ENCODE measurements at places on chromosomes 16 and 17.

- no peak for DNase-seq
Observed at GRCh38 chr16:30559690-30560089, 1.5 kb upstream of the ZNF764 start.

- DNase-seq = no peak
Observed at GRCh38 chr16:15874745-15875314, 13.6 kb downstream of the CEP20 start.

DNA sequence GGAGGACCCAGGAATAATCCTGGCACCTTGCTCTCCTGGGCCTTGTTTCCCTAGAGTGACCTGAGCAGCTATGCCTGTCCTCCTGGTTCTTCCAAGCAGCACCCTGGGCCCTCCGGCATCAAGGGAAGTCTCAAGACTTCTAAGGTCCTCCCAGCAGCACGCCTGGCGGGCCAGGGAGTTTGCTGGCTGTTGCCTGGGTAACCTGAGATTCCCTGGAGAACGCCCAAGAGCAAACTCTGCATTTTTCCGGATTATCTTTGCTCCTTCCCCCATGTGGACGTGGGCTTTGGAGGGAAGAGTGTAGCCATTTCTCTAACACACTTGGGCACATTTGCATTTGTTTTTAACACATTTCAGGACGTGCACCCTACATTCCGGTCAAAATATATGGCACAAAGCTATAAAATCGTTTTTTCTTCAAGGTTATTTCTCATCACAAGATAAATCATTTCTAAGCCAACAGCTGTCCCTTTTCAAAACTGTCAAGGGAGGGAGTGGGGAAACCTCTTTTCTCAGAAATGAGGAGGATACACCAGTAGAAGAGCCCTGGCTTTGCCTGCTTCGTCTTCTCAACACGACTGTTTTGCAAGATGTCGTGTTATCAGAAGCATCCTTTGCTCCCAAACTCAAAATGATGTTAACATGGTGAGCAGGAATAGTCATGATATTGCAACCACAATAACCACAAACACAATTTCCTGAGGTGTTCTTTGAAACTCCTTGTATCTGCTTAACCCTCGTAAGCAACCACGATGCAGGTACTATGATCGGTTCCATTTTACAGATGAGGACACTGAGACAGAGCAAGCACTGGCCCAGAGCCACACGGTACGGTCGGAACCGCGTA lies 116.5 kb downstream of the ADCY9 start:
- DNase-seq = no peak

GRCh38 chr16:56783344-56783743 lies 53.4 kb downstream of the NUP93 start:
- no peak for DNase-seq

DNA sequence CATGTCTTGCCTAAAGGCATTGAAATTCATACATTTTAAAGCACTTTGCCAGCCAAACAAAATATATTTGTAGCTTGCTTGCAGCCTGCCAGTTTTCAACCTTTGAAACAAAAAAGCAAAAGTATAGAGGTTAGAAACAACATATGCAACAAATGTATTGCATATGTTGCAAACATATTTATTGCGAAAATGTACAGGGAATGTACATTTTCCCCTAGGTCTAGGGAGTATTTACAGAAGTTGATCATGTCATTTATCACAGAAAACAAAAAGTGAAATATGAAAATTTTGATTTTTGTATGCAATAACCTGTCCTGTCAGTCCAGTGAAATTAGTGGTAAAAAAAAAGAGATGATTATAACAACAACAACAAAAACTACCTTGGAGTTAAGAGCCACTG lies 171.5 kb downstream of the SPECC1 start:
- no peak for DNase-seq

- no peak for DNase-seq
Observed at GRCh38 chr17:7806587-7806986, 27.4 kb upstream of the KDM6B start.

DNA sequence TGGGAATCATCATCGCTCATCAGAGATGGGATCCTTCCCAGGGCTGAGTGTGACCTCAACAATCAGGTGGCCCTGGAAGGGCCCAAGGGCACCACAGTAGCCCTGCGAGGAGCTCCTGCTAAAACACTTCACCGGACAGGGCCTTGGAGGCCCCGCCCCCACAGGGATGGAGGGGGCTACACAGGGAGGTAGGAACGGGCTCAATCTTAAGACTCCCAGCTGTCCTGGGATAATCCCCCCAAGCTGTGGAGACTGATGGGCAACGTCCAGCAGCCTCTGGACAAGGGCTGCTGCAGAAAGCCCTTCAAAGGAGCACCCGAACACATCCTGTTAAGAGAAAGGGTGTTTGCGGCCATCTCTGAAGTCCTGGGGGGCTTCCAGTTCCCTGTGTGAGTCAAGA lies 60.4 kb downstream of the ZNF423 start:
- DNase-seq = no peak

DNA sequence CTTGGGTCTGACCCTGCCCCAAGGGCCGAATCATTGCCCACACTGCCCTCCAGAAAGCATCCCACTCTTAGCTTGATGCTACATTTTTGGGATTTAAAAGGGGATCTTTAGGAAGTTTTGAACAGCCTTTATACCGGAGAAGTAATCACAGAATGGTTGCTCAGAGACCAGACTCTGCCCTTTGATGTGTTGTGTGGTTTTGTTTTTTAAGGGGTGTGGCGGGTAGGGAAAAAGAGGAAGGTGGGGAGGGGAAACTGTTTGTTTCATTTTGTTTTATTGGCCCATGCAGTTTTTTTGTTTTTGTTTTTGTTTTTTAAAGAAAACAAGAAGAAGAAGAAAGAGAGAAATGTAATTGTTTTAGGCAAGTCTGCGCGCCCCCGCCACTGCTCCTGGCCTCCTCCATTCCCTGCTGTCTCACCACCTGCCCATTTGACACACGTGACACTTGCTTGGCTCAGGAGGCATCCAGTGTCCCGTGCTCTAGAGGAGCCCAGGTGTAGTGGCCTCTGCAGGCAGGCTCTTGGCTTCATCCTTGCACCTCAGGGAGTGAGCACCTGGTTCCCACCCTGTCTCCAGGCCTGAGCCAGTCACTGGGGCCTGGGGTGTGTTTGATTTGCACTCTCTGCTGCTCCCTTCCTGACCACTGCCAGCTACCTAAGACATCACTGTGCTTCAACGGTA lies 35.7 kb downstream of the GNAO1 start:
- DNase-seq = no peak

DNA sequence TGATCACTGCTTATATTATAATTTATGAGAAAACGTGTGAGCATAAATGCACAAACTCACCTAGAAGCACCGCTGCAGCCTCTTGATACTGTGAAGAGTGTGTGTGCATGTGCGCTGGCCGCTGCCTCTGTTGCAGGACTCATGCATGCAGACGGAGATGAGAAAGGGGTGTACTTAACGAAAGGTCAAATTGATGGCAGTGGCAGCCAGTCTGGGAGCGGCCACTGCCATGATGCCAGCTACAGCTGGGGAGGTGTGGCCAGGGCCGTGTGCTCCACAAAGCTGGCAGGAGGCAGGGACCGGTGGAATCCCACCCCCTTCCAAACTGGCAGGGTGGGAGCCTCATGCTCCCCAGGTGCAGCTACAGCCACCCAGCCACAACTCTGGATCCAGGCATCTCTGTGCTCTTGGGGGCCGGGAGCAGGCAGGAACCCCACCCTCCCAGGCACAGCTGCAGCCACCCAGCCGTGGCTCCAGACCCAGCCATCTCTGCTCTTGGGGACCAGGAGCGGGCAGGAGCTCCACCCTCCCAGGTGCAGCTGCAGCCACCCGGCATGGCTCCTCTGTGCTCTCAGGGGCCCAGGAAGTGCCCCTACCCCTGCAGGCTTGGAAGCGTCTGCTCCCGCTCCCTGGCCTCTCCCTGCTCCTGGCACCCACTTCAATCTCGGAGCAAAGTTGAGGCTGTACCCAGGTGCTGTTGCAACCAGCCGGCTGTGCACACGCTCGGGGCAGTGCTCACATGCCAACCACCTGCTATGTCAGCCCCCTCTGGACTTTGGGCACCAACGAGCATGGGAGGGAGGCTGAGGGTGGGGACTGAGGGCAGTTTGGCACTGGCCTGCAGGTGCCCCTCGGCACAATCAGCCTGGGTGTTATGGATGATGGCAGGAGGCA lies 77.5 kb upstream of the CHMP6 start:
- no peak for DNase-seq

- no peak for DNase-seq
Observed at GRCh38 chr17:49779156-49779738, 9.2 kb upstream of the KAT7 start.

DNA sequence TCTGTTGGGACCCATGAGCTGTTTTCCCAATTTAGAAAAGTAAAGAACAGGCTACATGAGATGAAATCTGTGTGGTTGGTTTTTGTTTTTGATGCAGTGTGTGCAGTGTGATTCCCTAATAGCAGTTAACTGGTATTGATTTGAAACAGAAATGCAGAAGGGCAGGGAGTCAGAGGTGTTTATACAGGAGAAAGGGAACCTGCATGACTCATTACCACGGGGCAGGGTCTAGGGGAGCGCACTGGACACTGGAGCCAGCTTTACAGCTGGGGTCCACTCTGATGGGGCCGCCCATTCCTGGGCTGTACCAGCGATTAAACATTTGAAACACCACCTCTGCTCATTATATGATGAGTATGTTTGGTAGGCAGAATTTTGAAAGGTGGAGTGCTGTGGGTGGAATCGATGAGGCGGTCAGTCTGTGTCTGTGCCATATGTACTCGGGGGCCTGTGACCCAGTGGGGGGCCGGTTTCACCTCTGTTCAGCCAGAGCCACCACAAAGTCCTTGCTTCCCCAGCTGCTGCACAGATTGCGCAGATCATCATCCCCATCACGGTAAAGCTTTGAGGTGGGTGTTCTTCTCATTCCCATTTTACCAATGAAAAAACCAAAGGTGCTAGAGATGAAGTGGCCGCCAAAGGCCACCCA lies 142.5 kb downstream of the CMIP start:
- DNase-seq = no peak

DNA sequence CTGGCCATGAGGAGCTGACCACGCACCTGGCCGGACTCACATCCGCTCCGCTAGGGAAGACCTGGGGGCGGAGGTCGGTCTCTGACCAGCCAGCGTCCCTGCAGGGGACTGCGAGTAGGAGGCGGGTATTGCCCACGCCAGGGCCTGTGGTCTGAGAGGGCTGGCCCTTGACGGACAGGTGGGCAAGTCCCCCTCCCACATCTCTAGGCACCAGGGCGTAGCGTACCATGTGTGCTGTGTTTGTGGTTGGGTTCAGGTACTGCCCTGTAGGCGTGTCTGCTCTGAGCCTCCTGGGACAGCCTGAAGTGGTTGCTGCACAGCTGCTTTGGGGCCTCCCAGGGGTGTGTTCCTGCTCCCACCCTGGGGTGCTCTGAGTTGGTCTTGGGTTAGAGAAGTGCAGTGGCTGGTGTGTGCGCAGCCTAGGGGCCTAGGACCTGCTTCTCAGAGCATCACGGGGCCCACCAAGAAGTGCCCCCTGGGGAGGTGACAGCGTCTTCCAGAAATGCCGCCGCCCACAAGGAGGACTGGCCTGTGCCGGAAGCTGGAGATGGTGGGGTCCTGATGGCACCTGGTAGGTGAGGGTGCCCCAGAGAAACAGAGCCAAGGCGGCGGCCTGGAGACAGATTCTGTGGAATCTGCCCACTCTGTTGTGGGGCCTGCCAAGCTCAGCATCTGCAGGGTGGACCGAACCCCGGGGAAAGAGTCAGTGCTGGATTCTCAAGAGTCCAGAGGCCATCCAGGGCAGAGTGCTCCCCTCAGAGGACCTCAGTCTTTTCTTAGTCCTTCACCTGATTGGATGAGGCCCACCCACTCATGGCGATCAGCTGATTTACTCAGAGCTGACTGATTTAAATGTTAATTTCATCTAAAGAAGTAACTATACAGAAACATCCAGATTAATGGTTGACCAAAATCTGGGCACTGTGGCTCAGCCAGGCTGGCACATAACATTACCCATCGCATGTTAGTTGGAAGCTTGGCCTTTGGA lies 48.3 kb downstream of the WDR45B start:
- DNase-seq = no peak

GRCh38 chr17:21164620-21165019 lies 37.9 kb downstream of the DHRS7B start:
- no peak for DNase-seq

- DNase-seq = no peak
Observed at GRCh38 chr17:45753645-45754225, 30.4 kb upstream of the CRHR1 start.

DNA sequence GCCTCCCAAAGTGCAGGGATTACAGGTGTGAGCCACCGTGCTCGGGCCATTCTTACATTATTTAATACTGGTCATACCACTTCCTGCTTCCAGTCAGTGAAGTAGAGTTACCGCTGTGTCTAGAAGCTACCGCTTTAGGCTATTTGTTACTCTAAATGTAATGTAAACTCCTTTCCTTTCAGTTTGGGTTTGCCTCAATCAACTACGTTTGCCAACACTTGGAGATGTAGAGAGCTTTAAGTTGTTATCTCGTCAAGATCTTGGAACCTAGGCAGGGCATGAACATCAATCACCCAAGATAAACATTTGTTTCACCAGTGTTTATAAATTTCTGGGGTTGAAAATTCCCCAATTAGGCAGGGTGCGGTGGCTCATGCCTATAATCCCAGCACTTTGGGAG lies 275.9 kb downstream of the STX8 start:
- DNase-seq = no peak

DNA sequence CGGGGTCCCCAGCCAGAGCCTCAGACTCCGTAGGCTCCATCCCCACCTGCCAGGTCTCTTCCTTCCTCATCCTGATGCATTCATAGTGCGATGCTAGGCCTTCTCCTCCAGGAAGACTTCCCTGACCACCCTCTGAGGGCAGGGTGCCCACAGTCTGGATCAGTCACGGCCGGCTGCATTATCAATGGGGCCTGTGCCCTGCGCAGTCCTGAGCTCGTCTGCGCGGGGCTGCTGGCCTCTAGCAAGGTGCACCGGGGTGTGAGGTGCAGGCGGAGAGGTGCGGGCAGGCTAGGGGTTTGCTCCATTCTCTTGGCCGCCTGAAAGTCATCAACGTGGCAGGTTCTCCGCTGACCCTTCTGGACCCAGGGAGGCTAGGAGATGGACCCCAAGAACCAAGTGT lies 56.9 kb upstream of the ACSF3 start:
- no peak for DNase-seq
